ENCODE measurements at places on chromosomes 5 and 9.

- no peak for DNase-seq
These were observed 79.8 kb downstream of the MUSK start for GRCh38 chr9:110748251-110748893.

- peak; percentile 64 for DNase-seq
These were observed 16.4 kb upstream of the OMD start for GRCh38 chr9:92440751-92441046.

DNA sequence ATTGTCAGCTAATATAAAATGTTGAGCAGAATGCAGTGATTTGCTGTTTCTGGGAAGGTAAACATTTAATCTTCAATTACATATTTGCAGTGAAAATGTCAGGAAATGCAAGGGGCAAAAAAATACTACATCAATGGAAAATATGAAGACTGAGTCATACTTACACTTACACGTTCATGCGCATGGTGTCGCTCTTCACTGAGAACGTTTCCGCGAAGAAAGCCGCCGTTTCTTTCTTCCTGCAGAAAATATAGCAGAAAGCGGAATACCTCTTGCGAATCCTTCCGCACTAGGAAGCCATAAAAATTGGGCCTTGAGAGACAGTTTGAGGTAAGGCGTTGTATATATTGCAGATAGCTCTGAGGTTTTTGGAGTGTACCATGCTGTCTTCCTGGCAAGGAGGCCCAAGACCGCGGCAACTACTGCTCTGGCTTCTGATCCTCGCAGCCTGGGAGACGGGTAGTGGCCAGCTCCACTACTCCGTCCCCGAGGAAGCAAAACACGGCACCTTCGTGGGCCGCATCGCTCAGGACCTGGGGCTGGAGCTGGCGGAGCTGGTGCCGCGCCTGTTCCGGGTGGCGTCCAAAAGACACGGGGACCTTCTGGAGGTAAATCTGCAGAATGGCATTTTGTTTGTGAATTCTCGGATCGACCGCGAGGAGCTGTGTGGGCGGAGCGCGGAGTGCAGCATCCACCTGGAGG is at the start of gene PCDHA13:
TSS of gene PCDHA13 (plus strand) at position 236 of the 702 bp plus-strand sequence. CDS start at position 381, 145 bp downstream.
- no peak for DNase-seq

DNA sequence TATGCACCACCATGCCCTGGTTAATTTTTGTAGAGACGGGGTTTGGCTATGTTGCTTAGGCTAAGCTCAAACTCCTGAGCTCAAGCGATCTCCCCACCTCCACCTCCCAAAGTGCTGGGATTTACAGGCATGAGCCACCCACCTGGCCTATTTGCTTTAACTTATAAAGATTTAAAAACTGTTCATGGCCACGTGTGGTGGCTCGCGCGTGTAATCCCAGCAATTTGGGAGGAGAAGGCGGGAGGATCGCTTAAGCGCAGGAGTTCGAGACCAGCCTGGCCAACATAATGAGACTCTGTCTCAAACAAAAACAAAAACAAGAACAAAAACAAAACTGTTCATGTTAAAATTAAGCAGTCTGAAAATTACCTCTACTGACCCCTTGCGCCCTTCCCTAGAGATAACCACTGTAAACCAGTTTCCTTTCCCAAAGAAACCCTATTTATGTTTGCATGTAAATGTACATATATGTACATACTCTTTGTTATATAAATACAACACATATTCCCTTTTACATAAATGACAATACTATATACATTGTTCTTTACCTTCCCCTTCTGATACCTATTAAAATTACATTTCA is 1.5 kb downstream of the AK6 start:
- no peak for DNase-seq

GRCh38 chr9:135746565-135746964 is 44.6 kb downstream of the KCNT1 start:
- DNase-seq = no peak

DNA sequence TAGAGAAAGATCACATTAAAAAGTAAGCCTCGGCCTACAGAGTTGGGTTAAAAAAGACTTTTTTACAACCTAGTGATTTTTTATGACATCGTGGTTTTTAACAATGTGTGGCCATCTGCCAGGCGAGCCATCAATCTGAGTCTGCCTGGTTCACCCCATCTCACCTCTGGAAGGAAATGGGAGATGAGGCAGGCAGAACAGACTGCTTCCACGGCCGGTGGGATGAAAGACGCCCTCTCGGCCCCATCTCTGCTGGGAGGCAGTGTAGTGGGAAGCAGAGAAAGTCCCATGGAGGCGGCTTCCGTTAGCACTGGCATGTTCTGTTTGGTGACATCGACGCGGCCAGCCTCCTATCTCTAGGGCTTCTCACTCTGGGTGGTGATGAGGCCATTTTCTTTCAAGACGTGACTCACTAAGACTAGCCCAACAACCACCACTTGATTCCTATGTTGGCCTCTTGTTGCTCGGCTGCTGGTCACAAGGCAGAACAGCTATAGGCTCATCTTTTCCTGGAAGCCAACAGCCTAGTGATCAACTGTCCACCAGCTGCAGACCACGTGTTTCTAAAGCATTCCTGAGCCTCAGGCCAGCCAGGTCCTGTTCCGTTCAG is 132.4 kb upstream of the OTULINL start:
- no peak for DNase-seq

DNA sequence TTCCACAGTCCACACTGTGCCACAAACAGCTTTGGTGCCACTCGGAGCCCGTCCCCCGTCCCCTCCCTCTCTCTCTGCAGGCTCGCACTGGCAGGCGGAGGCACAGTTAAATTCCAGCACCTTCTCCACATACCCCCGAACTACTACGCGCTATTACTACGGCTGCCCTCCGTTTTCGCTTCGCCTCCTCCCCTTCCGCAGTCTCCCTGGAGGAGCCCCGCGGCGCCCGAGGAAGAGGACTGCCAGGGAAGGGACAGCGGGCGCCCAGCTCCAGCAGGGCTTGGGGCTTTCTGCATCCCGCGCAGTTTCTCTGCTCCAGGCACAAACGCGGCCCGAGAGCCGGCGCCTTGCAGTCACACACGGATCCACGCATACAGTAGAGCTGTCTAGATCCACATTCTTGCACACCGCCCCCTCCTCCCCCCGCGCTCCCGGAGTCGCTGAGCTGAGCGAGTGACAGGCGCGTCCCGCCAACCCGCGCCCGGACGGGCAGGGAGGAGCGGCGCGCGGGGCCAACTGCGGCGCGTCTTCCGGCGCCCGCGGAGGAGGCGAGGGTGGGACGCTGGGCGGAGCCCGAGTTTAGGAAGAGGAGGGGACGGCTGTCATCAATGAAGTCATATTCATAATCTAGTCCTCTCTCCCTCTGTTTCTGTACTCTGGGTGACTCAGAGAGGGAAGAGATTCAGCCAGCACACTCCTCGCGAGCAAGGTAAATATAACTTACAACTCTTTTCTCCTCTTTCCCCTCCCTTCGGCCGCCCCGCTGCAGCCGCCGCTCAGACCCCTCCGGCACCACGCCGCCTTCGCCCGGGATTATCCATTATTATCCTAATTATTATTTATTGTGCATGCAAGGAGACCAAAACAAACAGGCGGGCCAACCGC is at the start of gene SMARCA2:
TSS of gene SMARCA2 (plus strand) at position 652 of the 885 bp plus-strand sequence. CDS start 13,676 bp downstream, outside the sequence.
- DNase-seq = peak; percentile 98

- no peak for DNase-seq
These were observed 170.0 kb upstream of the GDNF start for GRCh38 chr5:38009749-38010358.

DNA sequence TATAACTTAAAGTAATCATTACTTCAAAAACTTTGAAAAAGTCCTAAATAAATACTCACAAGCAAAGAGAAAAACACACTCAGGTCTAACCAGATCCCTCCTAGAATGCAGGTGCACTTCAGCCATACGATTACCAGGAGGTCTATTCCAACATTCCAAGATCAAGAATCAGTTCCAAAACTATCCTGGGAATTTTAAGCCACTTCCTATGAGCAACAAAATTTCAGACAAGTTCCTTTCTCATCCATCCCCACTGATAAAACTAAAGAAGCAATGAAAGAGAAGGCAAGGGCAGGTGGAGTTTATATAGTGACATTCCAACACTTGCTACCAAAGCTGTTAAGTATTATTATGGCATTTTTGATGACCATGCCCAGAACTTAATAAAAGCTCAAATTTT is 29.6 kb downstream of the MLLT3 start:
- DNase-seq = no peak

GRCh38 chr5:73442231-73442811 is 6.3 kb downstream of the FOXD1 start:
- no peak for DNase-seq

- no peak for DNase-seq
These were observed at the start of gene PANK3 for GRCh38 chr5:168578538-168579487. Gene PANK3, minus strand, starts transcription at chr5:168579368. Its CDS starts 85 bp downstream, at chr5:168579283.

- DNase-seq = peak; percentile 7
These were observed 68.8 kb downstream of the ITGA1 start for GRCh38 chr5:52856564-52856963.

DNA sequence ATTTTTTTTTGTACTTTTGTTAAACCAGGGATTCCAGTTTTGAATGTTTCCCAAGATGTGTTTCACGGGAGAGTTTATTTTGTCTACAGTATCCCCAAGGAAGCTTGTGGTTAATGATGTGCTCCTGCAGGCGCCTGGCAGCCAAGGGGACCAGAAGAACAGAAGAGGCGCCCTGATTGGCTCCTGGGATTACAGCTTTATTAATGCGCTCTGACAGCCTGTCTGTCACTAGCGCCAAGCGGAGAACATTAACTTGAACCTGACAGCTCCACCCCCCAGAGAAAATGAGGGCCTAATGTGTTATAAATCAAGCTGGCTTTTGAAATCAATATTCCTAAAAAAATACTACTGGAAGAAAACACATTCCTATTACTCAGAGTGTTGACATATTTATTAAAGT is 5.0 kb upstream of the FBXL7 start:
- no peak for DNase-seq

DNA sequence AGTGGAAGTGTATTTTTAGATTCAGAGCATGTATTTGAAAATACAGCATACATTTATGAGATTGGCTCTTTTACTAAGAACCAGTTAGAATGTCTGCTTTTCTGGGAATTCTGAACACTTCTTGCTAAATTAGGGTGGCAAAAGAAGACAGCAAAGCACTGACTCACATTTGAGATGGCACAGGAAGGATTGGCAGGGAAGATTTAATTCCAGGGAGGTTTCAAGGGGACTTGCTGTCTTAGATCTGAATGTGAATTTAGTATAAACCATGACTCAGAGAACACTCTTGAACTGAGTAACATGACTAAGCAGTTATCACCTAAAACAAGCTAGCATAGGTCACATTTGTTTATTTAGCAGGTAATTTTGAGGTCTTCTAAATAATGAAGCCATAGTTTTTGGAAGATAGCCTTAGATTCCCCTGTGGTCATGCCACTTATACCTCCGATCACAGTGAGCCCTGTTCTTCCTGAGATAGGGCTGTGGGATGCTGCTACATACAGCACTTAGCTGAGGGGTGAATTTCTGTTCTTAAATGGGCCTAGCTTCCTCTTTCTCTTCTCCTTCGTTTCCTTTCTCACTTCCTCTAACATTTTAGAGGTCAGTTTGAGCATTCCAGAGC is 173.8 kb downstream of the PCSK1 start:
- DNase-seq = peak; percentile 28

DNA sequence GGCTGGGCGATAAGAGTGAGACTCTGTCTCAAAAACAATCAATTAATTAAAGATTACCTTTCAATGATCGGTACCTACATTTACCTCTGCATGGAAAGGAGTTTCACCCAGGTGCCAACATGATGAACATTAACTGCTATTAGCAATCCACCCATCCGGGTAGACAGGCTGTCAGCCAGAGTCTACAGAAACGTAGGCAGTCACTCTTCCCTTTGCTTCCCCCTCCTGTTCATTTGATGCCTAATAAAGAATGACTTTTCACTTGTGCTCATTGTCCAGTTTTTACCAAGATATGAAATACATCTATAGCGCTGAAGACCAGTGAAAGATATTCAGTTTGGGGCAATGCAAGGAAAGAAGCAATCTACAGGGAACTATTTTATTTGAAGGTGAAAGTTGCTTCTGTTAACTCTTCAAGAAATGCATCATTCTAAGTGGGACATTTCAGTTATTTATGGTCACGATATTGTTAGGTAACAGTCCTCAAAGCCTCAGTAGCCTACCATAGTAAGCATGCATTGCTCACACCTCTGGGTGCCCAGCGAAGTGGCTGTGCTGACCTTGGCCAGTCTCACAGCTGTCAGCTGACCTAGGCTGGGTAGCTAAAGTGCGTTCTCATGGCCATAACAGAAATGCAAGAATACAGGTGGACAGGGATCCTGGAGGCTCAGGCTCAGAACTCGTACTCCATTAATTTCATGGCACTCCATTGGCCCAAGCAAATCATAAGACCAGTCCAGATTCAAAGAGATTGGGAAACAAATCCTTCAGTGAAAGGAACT is 87.2 kb upstream of the DMRT1 start:
- no peak for DNase-seq

- DNase-seq = no peak
These were observed 338.6 kb downstream of the SLIT3 start for GRCh38 chr5:168962306-168962705.

DNA sequence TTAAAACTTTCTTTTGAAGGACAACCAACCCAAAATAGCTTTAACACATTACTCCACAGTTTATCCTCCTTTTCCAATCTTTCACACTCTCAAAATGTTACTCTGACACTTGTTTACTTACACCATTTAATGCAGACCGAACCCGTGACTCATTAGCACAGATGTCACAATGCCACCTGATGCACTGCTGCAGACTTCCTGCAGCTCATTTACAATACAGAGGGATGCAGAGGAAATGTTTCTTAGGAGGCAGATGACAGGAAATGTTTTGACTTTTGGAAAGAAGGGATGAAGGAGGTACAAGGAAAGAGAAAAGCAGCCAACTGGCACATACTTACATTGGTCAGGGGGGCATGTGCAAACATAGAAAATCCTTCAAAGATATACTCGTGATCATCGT is 39.0 kb downstream of the DROSHA start:
- DNase-seq = no peak

DNA sequence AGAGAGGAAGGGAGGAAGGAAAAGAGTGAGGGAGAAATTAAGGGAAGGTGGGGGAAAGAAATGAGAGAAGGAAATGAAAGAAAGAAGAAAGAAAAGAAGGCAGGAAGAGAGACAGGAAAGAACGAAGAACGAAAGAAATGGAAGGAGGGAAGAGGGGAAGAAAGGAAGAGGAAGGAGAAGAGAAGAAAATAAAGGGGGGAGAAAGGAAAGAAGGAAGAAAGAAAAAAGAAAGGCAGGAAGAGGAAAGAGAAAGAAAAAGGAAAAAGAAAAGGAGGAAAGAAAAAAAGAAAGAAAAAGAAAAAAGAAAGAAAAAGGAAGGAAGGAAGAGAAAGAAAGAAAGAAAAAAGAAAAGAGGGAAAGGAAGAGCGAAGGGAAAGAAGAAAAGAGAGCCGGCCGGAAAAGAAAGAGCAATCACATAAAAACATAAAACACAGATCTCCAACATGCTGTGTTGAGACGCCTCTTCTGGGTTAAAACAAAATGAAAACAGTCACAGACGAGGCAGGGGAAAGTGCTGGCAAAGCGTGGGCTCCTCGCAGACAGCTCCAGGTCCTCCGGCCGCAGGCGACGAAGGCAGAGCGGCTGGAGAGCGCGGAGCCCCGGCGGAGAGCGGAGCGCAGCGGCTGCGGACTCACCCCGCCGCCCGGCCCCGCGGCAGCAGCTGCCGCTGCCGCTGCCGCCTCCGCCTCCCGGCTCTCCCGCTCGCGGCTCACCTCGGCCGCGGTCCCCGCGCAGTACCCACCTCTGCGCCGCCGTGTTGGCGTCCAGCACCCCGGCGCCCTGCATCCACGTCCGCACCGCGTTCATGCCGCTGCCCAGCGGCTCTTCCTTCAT is 896 bp downstream of the EBF1 start:
- DNase-seq = peak; percentile 46

- DNase-seq = no peak
These were observed 17.1 kb downstream of the RFX3 start for GRCh38 chr9:3508521-3509291.

Data from activated CD4-positive, alpha-beta T cell treated with anti-CD3 and anti-CD28 coated beads, Interleukin-2, Interleukin-6, amounts not matched to agents 100 ng/mL and 50 ng/mL, durations not matched to agents 16 hours and 8 hours (primary cell).